SK-MEL-5 (cell line): ENCODE measurements at places on chromosomes 2 and 18.

DNA sequence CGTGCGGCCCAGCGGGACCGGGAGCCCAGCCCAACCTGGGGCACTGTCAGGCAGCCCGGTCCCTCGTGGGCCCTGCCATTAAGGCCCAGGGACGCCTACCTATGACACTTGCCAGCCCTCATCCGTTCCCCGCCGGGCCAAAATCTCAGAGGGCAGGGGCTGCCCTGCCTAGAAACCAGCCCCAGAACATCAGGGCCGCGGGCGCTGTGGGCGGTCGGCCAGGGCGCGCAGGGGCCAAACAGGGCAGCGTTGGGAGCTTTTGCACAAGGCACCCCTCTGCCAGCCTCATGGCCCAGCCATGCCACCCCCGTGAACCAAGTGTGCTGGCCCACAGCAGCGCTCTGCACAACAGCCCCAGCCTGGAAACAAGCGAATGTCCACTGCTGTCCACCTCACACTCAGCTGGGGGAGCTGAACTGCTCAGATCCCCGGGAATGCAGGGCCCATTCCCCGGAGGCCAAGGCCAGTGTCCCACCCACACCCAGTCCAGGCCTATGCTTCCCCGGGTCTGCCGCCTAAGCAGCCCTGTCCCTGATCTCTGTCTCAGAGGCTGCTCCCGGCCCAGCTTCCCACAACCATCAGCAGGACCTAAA, 3.5 kb upstream of the NEURL3 start:
- DNase-seq, result no peak

DNA sequence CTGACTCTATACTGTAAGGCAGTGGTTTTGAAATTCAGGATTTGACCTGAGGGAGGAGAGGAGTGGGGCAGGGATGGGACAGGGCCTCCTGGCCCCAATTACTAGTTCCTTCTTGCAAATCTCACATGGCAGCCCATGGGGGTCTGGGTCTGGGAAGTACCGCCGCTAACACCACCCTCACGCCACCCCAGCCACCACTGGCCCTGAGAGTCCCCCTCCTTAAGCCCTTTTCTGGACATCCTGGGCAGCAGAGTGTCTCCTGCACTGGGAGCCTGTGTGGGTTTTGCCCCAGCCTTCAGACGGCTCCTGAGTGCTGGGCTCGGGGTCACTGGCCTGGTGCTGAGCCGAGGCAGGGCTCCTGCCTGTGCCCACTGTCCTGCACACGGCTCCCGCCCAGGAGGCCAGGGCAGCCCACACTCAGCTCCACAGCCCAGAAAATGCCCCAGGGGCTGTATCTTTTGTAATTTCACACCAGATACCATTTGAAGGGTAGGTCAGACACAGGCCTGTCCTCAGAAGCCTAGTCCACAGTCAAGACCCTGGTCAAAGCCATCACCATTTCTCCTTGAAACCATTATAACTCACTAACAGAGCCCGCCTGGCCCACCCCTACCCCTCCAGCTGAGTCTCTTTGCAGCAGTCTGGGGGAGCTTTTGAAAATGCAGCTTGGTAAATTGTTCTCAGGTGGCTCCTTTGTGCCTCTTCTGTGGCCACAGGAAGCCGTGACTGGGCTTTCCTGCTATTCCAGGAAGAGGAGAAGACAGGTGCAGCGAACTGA, 55.1 kb downstream of the CYP27C1 start:
- DNase-seq, result no peak

- peak; percentile 15 for DNase-seq
These were observed 157.5 kb upstream of the LMAN1 start for GRCh38 chr18:59516356-59517155.

GRCh38 chr2:82013641-82014040, 1709.1 kb upstream of the LRRTM1 start:
- no peak for DNase-seq

DNA sequence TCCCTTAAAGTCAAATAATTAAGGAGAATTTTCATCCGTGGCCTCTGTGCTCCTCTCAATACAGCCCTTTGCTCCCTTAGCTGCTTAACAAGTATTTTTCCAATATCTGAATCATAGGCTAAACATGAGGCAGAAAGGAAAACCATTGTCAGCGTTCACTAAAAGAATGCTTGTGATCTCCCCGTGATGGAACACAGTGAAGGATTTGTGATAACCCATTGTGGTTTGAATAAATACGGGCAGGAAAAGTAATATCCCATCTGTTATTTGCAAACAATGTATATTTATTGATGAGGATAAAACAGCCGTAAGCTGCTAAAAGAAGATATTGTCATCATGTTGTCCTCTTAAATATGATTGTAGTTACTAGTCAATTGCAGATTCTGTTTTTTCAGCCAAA, 258.1 kb downstream of the NAPG start:
- peak; percentile 71 for DNase-seq

DNA sequence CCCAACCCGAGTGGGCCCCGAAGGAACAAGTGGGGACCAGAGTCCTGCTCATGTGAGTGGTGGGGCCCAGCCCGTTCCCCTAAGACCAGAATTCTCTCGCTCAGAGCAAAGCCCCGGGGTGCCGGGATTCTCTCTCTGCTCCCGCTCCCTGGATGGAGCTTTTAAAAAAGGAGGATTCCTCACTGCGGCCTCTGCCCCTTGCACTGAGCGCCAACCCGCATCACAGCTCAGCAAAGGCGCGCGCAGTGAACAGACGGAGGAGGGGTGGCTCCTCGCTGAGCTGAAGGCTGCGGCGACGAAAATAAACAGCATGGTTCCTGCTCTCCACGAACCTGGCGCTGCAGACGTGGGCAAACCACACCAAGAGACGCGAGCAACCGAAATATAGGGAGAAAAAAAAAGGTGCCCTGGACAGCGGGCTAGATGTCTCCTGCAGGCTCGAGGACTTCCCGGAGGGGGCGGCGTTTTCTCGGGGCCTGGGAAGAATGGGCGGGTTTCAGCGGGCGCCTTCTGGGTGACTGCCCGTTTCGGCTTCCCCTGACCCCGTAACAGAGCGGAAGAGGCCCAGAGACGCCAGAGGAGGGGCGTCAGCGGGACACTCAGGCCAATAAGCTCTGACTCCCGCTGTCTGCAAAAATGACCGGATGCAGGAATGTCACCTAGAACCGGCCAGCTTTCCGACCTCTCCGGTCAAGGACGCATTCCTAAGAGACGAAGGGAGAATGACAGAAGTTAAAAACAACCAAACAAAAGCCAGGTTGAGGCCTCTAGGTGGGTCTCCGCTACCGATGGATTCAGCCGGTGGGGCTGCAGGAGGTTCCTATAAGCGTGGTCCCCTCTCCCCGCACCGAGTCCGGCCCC, 819 bp upstream of the KLF11 start:
- DNase-seq, result no peak

DNA sequence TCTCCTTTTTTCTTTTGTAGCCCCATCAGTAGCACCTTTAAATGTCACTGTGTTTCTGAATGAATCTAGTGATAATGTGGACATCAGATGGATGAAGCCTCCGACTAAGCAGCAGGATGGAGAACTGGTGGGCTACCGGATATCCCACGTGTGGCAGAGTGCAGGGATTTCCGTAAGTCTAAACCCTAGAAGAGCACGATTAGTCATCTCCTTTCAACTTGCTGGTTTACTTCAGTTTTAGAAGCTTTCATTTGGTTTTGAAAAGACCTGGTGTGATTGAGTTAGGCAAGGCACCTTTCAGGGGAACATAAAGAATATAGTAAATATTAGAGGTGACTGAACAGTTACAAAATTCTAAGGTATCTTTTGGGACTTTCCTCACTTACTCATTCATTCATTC, 72.2 kb upstream of the TMEM87B start:
- DNase-seq, result no peak

- no peak for DNase-seq
These were observed 818.2 kb downstream of the SATB2 start for GRCh38 chr2:198639580-198639979.

GRCh38 chr2:20157193-20157891, 67.6 kb downstream of the SDC1 start:
- no peak for DNase-seq

GRCh38 chr2:190698895-190699294, 50.0 kb downstream of the NAB1 start:
- peak; percentile 62 for DNase-seq

GRCh38 chr2:1512321-1513289, 99.3 kb downstream of the TPO start:
- no peak for DNase-seq

GRCh38 chr2:169862816-169863215, 35.6 kb downstream of the UBR3 start:
- no peak for DNase-seq

DNA sequence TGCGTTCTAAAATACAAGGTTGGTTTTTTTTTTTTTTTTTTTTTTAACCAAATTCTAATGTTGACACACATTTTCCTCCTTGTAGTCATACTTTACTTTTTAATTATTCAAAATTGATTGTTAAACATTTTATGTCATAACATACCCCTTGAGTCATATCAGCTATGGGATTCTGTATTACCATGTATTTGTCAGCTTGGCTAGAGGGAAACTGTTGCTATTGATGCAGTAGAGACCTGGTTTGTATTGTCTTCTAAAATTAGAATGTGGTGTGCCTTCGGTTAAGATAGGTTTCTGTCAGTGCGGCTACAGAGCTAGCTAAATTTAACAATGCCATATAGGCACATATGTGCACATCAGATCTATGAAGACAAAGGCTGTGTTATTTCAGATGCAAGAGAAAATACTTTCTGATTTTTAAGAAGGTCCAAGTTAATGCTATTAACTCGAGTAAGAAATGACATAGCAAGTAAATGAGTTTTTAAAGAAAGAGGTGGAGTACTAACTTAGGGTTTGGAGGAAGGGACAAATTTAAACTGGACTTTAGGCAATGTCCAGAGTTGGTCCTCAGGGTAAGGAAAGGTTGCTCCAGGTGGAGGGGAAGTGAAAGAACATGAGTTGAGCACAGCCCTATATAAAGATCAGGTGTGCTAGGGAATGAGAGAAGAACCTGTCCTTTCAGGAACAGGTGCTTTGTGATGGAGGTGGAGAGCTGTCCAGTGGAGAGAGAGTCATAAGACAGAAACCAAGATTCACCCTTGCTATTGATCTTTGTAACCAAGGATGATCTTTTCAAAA, 152.3 kb downstream of the PRPF40A start:
- DNase-seq, result no peak

DNA sequence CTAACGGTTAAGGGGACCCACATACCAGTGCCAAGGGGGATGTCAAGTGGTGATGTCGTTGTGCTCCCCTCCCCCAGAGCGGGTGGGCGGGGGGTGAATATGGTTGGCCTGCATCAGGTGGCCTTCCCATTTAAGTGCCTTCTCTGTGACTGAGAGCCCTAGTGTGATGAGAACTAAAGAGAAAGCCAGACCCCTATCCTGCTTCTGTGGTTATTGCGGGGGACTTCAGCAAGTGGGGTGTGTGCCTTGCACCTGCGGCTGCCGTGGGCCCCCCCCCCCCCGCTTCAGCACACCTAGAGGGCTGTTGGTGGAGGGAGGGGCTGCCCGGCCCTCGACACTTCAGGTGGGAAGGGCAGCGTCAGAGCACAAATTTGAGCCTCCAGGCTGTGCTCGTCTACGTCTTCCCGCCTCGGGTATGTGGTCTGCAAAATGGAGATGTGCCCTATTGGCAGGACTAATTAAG, 6.1 kb downstream of the CTDSP1 start:
- DNase-seq, result no peak

GRCh38 chr18:22093731-22094357, 75.5 kb upstream of the GATA6 start:
- DNase-seq, result no peak

DNA sequence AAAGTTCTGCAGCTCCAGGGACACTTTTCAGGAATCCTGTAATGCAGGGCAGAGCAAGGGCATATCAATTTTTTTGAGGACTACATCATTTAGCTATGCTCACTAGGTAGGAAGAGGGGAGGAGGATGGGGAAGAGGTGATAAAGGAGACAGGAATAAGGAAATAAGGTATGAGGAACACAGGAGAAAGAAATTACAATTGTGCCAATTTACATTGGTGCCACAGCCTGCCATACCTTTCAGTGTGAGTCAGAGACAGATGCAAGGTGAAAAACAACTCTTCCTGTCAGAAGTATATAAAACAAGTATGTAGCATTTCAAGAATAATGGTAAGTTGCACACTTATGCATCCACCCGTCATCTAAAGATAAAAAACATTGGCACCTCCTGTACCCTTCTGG, 5.4 kb upstream of the MRPS9 start:
- no peak for DNase-seq

DNA sequence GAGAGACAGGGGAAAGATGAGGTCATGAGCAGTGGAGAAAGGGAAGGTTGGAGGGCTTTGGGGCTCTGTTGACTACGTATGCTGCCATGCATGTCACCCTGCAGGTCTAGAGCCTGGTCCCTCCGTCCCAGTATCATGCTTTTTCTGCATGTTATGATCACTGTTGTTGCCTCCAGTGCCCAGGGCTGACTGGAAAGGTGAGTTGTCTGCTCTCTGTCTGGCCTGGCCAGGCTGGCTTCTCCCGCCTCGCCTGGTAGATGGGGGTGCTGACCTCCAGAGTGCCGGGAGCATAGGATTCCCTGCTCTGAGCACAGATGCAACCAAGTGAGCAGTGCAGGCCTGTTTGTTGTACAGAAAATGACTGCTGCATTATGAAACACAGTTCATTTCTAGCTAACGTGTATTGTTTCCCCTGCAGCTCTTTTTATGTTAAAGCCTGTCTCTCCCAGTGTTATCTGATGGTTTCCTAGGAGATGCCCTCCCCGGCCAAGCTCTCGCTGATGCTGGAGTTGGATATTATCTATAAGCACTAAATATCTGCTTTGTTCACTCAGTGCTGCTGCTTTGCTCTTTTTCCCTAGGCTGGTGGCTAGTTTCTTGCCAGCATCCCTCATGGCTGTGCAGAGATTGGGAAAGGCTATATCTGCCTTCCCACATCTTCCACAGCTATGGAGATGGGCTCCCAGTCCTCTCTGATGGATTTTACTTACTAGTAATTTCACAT, 158.2 kb downstream of the TDRD15 start:
- DNase-seq, result no peak

DNA sequence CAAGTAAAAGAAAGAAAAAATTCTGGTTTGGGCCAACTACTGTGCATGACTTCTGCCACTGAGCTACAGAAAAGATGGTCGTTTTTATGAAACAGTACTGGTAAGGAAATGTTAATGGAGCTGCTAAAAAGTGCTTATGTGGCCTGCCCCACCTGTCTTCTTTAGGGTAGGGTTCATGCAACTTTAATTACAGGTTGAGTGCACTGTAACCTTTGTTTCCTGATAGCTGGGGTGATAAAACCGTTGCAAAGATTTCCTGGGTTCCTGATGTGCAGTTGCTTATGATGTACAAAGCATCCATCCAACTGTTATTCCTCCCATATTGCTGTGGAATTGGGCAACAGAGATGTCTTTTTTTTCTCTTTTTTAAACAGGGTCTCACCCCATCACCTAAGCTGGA, 34.3 kb upstream of the PUM2 start:
- DNase-seq, result no peak

- DNase-seq, result no peak
These were observed 291.0 kb upstream of the CDH19 start for GRCh38 chr18:66894851-66895250.

GRCh38 chr2:151789055-151789834, 39.0 kb downstream of the ARL5A start:
- no peak for DNase-seq
